ENCODE measurements at places on chromosomes 3 and 15.

DNA sequence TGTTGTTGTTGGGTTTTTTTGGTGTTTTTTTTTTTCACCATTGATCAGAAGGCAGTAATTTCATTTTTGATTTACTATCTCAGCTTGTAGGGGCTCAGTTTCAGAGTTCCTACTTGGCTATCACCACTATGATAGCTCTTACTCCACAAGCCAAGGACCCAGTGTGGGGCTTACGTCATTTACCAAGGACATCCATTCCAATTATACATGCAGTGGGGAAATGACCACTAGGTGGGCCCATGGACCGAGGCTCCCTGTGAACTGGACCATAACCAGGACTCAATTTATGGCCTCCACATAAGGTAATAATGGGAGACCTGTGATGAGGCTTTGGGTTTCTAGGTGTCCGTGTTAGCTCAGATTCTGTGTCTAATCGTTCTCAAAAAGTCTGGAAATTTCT lies 67.5 kb upstream of the CACNA1D start:
- DNase-seq, result no peak

DNA sequence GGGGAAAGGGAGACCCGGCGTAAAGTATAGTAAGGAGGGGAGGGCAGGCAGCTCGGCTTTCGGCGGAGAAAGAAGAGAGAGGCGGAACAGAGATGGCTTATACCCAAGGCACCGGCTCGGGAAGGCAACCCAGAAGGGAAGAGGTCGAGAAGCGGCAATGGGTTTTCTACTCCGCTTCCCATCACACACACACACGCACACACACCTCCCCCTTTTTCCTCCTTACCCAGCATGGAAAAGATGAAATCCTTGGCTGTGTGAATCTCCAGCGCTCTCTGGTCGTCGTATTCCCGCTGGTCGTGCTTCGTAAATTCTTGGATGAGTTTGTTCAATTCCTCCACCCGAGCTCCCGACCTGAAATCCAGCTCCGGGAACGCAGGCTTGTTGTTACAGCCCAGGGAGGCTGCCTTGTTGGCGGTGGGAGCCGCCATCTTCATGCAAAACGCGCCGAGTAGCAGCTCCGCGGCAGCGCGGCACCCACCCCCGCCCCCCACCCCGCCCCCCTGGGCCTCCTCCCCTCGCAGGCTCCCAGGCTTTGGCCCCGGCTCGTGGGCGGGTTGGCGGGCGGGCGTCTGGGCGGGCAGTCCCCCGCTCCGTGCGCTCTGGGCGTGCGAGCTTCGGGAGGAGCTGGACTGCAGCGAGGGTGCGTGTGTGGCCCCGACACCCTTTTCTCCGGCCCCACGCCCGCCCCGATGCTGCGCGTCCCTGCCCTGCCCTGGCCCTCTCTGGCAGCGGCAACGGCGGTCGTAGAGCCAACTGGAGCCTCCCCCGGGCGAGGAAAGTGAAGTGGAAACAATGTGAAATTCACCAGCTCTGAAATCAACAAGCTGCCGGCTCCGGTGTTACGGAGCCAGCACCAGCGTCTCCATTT lies at the start of gene MB21D2:
TSS of gene MB21D2 (minus strand) at position 453 of the 871 bp plus-strand sequence. CDS start at position 437, 16 bp downstream.
- no peak for DNase-seq

DNA sequence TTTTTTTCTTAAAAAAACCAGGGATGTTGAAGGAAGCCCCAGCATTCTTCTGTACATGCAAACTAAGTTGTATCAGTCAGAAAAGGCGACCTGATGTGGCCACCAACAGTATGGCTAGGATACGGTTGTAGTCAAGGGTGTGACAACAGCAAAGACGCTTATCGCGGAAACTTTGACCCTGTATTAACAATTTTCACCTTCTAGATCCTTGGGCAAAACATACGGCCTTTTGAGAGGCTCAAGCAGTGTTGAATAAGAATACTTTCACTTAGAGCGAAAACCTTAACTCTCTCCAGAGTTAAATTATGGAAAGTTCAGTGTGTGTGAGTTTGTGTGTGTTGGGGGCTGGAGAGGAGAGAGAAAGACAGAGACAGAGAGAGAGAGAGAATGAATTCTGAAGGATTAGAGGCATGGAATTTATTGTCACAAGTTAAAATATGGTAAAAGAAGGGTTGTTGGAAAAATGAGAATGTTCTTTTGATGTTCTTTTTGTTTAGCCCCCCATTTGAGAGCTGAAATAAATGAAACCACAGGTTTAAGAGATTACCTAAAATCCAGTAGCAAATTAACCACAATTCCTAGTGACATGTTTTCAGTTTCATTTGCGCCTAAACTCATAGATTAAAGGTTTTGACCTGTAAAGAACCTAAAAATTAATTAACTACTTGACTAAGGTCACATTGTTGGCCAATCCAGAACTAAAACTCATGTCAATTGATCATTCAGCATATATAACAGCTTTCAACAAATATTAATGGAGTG lies 9.2 kb downstream of the ALCAM start:
- no peak for DNase-seq

- no peak for DNase-seq
Measured at GRCh38 chr3:32422943-32423342, 31.3 kb downstream of the CMTM7 start.

Data from GM12864 (cell line).